NCI-H2227 treated with DMSO at 0.1 percent for 48 hours (cell line): ENCODE measurements at places on chromosomes 16 and 17.

DNA sequence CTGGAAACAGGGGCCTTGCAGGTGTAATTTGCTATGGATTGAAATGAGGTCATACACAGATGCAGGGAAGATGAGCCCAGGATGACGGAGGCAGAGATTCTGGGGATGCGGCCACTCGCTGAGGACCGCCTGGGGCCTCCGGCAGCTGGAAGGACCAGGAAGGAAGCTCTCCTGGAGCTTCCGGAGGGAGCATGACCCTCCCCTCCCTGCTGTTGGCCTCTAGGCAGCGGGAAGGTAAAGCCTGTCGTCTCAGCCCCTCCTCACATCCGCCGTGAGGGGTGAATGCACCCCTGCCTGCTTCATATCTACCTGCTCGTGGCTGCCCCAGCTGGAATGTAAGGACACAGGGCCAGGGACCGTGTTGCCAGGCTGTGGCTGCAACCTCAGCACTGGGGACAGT lies 29.1 kb upstream of the ZNF469 start:
- DNase-seq = no peak

- no peak for DNase-seq
These were observed 56.5 kb downstream of the COPRS start for GRCh38 chr17:31802502-31802901.

- no peak for DNase-seq
These were observed 29.9 kb downstream of the KANSL1 start for GRCh38 chr17:46163316-46163715.

DNA sequence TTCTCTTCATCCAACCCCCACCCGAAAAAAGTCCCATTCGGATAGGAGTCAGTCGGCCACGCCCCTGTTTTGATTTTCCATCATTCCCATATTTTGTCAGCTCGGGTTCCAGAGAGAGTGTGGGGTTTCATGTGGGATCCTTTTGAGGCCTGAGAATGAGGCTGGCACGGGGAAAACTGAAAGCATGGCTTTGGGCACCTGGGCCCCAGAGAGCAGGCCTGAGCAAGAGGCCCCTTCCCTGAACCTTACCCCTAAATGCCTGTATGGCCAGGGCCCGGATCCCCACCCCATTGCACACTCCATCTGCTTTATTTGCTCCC lies 4.6 kb upstream of the HOXB4 start:
- DNase-seq = no peak

- DNase-seq = peak; percentile 11
These were observed 1.6 kb downstream of the MYO1C start for GRCh38 chr17:1490643-1491442.

DNA sequence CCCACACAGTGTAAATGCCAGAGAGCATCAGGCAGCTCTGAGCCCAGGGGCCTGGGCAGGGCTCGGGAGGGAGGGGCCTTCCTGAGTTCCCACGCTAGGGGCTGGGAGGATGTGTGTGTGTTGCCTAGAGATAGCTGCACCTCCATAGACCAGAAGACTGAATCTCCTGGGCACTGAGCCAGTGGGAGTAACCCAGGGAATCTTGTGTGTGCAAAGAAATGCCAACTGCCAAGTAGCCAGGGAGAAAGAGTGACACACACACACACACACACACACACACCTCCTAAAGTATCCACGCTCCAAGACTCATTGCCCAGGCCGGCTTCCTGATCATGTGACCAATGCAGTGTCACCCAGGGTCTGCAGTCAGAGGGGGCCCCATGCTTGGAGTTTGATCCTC lies 166.2 kb upstream of the RPL38 start:
- peak; percentile 83 for DNase-seq

DNA sequence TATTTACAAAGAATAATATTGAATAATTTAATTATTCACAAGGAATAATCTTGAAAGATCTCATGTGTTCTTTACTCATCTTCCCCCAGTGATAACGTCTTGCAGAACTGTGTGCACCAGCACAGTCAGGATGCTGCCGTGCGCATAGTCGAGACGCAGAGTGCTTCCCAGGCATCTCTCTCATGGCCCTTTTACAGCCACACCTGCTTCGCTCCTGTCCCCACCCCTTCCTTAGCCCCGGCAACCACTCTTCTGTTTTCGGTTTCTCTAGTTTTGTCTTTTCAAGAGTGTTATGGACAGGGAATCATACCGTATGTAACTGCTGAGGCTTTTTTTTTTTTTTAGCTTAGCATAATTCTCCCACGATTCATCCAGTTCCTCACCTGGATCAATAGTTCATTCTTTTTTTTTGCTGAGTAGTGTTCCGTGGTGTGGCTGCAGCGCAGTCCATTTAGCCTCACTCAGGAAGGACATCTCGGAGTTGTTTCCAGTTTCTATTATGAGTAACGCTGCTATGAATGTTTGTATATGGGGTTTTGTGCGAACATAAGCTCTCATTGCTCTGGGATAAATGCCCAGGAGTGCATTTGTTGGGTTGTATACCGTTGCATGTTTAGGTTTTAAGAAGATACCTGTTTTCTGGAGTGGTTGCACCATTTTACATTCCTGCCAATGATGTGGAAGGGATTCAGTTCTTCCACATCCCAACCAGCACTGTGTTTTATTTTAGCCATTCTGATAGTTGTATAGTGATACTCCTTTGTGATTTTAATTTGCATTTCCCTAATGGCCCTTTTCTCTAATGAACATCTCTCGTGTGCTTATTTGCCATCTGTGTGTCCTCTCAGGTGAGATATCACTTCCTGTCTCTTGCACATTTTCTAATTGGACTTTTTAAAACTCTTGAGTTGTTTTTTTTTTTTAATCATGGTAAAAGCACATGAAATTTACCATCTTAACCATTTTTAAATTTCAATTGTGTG lies 47.6 kb downstream of the SEC14L1 start:
- no peak for DNase-seq
